ENCODE measurements at places on chromosomes 12 and 14.

GRCh38 chr12:6420364-6420763 is 24.4 kb upstream of the CD27 start:
- no peak overlapping the region for H3K4me3 ChIP-seq
- H3K27me3 ChIP-seq: no peaks in the 10 kb centered on the region
- no peaks in the 10 kb centered on the region for H3K4me1 ChIP-seq
- H3K27ac ChIP-seq: no peak overlapping the region

GRCh38 chr12:34393821-34394150 is 371.5 kb downstream of the ALG10 start:
- H3K4me3 ChIP-seq: no peak overlapping the region
- no peaks in the 10 kb centered on the region for H3K27me3 ChIP-seq
- no peaks in the 10 kb centered on the region for H3K36me3 ChIP-seq
- H3K4me1 ChIP-seq: no peaks in the 10 kb centered on the region

GRCh38 chr14:33563191-33563900 is 387.5 kb downstream of the EGLN3 start:
- H3K36me3 ChIP-seq: no peaks in the 10 kb centered on the region
- H3K4me1 ChIP-seq: no peaks in the 10 kb centered on the region
- H3K27me3 ChIP-seq: no peaks in the 10 kb centered on the region
- DNase-seq: no peak

- H3K36me3 ChIP-seq: no peaks in the 10 kb centered on the region
- DNase-seq: no peak
- no peak overlapping the region for H3K27ac ChIP-seq
- no peaks in the 10 kb centered on the region for H3K4me1 ChIP-seq
Observed at GRCh38 chr14:72254202-72254936, 322.1 kb downstream of the RGS6 start.

GRCh38 chr12:119659289-119659897 is 8.5 kb upstream of the PRKAB1 start:
- no peaks in the 10 kb centered on the region for H3K4me1 ChIP-seq
- no peaks in the 10 kb centered on the region for H3K27me3 ChIP-seq
- H3K4me3 ChIP-seq: no peak overlapping the region
- no peak overlapping the region for H3K27ac ChIP-seq

GRCh38 chr12:68890701-68891113 is 42.3 kb downstream of the CPM start:
- no peak for DNase-seq
- H3K4me1 ChIP-seq: no peaks in the 10 kb centered on the region
- H3K27ac ChIP-seq: peak overlapping the region; percentile 13
- H3K36me3 ChIP-seq: no peaks in the 10 kb centered on the region

DNA sequence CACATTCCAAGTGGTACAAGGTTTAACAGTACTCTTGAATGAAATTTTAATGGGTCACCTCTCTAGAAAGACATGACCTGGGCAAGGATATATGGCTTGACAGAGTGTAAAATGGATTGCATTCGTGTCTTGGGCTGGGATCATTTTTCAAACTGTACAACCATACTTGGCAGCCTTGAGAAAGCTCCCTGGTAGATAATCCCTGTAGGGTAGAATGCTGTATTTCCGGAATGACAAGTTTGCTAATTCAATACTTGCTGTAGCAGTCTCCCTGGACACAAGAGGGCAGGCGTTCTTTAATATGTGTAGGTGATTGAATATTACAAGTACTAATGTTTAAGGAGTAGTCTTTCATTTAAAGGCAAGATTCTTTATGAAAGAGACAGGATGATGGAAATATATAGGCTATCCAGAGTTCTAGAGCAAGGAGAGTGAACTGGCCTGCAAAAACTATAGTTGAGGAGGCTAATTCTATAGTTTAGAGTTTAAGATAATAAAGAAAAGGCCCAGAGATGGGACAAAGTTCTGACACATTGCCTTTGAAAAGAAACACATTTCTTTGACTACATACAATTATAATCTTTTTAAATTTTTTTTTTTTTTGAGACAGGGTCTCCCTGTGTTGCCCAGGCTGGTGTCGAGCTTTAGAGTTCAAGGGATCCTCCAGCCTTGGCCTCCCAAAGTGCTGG is 53.4 kb downstream of the PLBD1 start:
- no peak overlapping the region for H3K4me3 ChIP-seq
- no peaks in the 10 kb centered on the region for H3K36me3 ChIP-seq
- no peak overlapping the region for H3K27ac ChIP-seq
- no peaks in the 10 kb centered on the region for H3K4me1 ChIP-seq
- no peaks in the 10 kb centered on the region for H3K27me3 ChIP-seq
- DNase-seq: peak; percentile 72

DNA sequence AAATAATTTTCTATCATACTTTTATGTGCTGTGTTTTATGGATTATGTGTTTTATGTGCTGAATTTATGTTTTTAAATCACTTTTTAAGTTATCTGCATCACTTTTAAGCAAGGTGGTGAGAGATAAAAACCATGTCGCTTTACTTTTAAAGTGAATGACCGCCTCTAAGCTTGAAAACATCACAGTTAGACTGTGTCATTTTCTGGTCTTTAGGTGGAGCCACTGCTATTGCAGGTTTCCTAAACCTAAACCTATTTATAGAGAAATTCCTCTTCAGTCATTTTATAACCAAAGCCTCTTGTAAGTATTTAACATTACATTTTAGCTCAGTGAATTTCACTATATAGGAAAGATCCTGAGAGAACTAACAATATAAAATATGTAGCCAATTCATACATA is 21.0 kb upstream of the MDM2 start:
- no peak for DNase-seq
- no peaks in the 10 kb centered on the region for H3K4me1 ChIP-seq
- no peaks in the 10 kb centered on the region for H3K27me3 ChIP-seq
- H3K27ac ChIP-seq: peak overlapping the region; percentile 70
- no peak overlapping the region for H3K4me3 ChIP-seq

- no peaks in the 10 kb centered on the region for H3K27me3 ChIP-seq
- no peak overlapping the region for H3K4me3 ChIP-seq
- DNase-seq: no peak
- H3K36me3 ChIP-seq: no peaks in the 10 kb centered on the region
Observed at GRCh38 chr12:16669756-16670155, 63.8 kb upstream of the LMO3 start.

DNA sequence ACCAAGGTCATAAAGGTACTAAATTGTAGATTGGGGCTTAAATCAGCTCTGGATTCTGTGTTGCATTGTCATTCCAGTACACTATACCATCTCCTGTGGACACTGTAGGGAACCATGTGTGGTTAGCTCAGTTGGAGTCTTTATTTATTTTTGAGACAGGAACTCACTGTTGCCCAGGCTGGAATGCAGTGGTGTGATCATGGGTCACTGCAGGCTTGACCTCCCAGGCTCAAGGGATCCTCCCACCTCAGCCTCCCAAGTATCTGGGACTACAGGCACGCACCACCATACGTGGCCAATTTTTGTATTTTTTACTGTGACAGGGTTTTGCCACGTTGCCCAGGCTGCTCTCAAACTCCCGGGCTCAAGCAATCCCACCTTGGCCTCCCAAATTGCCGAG is 6.7 kb downstream of the PAPOLA start:
- H3K36me3 ChIP-seq: no peaks in the 10 kb centered on the region
- no peak for DNase-seq
- H3K27me3 ChIP-seq: no peaks in the 10 kb centered on the region
- no peak overlapping the region for H3K27ac ChIP-seq
